ENCODE measurements at places on chromosomes 5 and 9.
A peak's percentile ranks its signal among the peaks of the same experiment; 100 is the strongest.

DNA sequence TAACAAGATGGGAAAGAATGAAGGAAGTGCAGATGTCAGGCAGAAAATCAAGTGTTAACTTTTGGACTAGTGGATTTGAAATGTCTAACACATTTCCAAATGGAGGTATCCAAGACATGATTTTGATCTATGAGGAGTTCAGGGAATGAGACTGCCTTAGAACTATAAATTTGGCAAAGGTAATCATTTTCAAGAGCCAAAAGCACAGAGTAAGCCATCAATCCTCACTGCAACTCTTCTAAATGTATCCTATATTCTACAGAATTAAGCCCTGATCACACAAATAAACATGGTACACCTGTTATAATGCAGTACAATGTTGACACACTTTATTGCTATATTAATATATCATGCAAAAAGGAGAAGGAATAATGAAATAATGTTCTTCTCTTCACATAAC, 55.6 kb downstream of the SETX start:
- no peak for ATAC-seq

DNA sequence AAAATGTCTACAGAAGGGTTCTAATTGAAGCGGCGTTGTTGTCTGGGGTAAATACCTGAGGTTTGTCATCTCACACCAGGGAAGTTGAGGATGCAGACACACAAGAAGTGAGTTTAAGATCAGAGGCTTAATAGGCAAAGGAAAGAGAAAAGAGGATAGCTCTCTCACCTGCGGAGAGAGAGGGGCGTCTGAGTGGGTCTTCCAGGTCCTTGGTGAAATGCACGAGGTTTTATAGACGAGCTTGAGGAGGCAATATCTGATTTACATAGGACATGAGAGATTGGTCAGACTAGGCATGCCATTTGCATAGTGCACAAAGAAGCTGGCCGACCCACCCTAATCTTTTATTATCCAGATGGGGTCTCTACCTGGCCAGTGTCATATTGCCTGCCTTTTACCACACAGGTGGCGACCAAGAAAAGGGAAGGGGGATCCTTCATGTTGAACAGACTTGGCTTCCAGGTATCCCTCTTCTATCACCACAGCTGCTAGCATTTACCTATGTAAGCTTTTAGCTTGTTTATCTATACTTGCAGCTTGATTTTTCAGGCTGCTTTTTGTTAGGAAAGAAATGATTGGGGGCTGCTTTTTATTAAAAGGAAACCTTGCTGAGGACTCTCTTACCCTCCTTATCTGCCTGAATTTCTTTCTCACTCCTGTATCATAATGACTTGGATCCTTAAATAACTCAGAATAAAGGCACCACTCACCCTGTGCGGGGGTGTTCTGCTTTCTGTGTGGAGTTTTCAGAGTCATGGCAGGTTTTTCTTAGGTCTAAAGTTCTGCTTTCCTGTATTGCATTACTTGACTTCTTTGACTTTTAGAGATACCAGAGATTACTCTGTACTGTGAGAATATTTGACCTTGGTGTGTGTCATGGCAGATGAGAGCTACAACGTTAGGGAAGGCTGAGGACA, 9.4 kb upstream of the GLT6D1 start:
- no peak for ATAC-seq

DNA sequence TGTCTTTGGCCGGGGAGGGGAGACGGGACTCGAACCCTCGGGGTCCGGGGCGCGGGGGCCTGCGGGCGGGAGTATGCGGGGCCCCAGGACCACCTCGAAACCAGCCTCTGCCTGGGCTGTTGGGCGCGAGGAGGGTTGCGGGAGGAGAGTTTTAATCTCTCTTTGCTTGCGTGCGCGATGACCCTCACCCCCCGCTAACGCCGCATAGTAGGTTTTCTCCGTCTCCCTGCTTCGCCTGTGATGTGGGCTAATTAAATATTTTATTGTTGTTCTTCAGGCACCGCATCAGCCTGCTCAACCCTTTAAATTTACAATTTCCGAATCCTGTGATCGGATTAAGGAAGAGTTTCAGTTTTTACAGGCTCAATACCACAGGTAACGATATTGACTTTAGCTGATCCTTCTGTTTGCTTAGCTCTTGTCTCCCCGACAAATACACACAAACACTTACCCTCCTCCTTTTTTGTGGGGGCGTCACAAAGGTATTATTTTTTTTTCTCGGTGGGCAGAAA, 1.7 kb downstream of the TLE4 start:
- ATAC-seq = no peak

- peak; percentile 73 for ATAC-seq
These were observed 11.8 kb upstream of the MRNIP start for GRCh38 chr5:179870403-179870903.

DNA sequence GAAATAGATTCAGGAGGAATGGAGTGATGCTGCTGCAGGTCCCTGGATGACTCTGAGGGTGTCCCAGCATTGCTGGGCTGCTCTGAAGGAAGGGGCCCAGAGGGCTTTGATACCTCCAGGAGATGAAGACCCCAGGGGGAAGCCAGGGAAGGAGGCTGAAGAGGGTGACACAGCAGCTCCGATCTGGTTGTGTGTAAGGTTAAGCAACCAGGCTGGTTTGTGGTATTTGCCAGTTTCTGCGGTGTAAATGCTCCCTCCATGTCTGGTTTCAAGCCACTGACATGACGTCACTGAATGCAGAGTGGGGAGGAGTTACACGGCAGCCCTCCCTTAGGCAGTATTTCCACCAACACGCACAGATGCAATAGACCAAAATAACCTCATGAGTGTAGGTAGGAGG, 40.0 kb upstream of the ORM1 start:
- ATAC-seq = peak; percentile 66

DNA sequence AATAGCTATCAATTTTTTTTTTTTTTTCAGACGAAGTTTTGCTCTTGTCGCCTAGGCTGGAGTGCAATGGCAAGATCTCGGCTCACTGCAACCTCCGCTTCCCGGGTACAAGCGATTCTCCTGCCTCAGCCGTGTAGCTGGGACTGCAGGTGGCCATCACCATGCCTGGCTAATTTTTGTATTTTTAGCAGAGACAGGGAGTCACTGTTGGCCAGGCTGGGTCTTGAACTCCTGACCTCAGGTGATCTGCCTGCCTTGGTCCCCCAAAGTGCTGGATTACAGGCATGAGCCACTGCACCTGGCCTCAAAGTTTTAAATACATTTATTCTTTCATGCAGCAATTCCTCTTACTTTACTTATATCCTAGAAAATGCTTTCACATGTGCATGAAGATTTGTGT, 17.6 kb downstream of the TRIM14 start:
- ATAC-seq = no peak

- no peak for ATAC-seq
These were observed 151.8 kb upstream of the VLDLR start for GRCh38 chr9:2469681-2470221.

DNA sequence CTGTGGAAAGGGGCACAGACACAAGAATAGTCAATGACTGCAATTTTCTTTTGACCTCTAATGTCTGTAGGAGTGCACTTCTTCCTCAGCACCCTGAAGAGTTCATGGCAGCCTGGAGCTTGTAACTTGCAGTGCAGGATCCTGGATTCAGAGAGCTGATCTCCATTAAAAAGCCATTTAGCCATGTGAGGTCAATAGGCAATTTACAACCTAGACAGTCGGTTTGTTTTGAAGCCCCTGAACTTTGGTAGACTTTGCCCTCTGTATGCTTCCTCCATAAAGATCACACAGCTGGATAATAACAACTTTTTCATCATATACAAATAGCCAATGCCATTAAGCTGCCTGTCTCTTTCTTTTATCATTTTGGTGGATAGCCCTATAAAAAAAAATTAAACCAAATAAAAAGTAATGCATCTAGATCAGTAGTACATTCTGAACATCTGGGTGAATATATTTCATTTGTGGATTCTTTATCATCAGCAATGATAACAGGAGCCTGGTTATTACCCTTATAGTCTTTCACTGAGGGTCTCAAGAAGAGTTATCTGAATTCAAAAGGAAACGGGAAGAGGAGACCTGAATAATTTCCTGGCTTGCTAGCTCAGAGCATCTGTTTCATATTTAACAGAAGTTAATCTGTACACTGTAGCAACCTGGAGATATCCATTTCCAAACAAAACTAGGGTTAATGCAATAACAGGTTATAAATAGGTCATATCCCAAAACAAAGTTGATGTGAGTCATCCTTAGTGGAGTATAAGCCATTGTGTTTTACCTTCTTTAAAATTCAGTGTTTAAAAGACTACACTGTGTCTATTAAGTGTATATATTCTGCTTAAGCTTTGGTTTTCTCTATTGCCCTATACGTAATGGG, 193.8 kb upstream of the ACTBL2 start:
- ATAC-seq = no peak

DNA sequence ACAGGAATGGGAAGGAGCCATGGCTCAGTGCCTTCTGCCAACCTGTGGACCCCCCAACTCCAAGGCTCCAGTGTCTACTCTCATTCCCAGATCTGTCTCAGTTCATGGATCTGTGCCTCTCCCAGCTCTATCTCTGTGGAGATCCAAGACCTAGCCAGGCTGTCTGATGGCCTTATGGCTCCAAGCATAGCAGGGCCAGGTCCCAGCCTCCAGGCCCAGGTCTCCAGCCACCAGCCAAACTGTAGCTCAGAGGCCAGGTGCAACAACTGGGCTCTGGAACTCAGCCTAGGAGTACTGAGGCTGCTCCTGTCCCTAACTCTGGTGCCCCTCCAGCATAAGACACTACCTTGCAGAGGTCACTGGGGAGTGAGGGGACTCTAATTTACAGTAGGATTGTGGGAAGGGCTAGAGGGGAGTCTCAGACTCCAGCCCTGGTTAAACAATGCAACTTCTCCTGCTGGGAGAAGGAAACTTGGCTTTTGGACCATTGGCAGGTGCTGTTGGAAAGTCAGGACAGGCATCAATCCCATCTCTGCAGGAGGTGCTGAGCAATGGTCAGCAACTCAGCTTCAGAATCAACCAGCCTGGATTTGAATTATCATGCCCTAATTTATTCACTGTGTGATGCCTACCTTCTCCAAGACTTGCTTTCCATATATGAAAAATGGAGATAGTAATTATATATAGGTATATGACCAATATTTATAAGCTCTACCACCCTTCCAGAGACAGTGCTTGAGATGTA, 63.0 kb downstream of the PCDH1 start:
- no peak for ATAC-seq

DNA sequence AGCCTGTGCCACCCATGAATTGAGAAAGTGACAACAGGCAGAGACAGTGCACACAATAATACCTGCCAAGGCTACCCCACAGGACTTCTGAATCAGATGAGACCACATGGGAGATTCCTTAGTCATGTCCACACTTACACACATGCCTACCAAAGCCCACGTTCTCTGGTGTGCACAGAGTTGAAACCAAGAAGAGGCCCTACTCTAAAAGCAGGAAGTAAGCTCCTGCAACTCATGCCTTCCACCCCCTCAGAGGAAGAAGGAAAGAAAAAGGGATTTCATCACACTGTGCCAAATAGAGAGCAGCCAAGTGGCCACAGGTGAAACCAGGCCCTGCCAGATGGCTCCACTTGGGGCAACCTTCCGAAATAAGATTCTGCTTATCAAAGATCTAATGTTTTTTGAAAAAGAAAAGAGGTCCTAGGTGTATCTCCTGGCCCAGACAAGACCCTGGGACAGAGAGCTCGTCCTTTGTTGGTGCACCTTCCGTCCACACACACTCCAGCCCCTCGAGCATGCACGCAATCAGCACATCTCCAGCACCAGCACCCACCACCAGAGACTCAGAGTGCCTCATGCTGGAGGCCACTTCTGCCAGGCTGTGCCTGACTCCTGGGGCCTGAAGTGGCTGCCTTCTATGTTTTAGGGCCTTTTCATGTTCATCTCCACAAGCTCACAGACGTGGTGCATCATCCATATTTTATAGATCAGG, 114.6 kb upstream of the SPOCK1 start:
- ATAC-seq = no peak

DNA sequence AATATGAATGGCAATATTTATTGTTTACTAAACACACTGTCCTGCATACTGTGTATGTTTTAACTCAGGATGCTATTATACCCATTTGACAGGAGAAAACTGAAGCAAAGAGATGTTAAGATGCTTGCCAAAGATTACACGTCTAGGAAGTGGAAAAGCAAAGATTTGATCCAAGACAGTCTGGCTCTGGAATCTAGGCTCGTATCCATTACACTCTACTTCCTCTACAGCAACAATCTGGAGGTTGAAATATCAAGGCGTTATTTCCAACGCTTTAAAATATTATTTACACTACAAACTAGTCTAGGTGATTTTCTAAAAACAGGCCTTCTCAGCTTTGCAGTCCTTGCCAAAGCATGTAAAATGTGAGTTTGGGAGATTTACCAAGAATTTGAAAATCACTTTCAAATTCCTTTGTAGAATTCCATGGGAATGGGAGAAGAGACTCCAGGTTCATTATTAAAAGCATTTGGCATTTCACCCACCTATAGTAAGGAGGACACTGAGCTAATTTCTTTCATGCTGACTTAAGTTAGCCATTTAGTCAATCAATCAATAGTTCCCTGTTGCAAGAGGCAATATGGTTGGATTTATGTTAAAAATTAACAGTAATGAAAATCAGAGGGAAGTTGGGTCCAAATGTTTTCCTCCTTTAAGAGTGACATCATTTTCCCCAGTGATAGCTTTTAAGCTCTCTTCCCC, 356.3 kb upstream of the SMARCA2 start:
- ATAC-seq = no peak

DNA sequence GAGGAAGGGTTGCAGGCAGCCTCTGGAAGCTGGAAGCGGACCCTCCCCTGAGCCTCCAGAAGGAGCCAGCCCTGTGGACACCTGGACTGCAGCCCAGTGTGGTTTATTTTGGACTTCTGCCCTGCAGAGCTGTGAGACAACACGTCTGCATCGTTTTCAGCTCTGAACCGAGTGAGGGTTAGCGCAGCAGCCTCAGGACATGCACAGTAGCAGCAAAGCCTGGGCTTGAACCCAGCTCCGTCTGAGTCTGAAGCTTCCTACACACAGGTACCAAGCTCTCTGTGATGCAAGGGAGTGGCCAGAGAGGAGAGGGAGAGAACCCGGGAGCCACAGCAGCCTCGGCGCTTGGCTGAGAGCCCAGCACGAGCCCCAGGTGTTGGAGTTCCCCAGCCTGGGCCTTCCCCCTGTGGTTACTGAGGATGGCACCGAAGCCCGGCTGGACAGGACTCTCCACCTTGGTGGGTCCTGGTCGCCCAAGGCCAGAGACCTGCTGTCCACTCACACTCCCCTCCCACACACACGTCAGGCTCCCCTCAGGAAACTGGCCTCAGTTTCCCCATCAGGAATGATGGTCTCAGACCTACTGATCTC, 128.2 kb downstream of the OLFM1 start:
- ATAC-seq = no peak

DNA sequence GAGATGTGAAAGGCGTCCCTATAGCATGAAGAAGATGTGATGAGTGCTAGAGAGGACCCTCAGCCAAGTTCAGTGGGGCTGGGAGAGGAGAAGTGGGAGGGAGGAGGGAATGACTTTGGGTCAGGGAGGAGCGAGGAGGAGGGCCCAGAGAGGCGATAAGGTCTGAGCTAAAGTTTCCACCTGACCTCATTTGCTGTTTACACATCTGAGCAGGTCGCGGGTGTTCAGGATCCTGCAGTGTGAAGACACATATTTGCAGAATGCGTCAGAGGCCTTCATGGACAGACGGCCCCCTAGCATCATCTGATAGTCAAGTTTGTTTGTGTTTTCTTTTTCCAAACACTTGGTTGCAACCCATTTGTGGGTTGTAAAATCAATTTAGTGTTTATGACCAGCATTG, 18.9 kb upstream of the IGFBPL1 start:
- ATAC-seq = no peak

- peak; percentile 78 for ATAC-seq
These were observed 25.0 kb upstream of the TDRD7 start for GRCh38 chr9:97386733-97387503.

- ATAC-seq = no peak
These were observed 103.6 kb downstream of the SLIT3 start for GRCh38 chr5:169197343-169197742.

GRCh38 chr5:153672347-153673090, 182.0 kb downstream of the GRIA1 start:
- ATAC-seq = no peak

GRCh38 chr5:143059976-143060765, 290.0 kb downstream of the ARHGAP26 start:
- no peak for ATAC-seq
